ENCODE measurements at places on chromosomes 1 and 21. TPM values are rescaled to one million over a fixed set of nuclear protein-coding genes. Genes with fewer than 3 reads are reported as not detected.

The OPN3 gene
- 8.8 TPM for total RNA-seq

The OPRD1 gene
- not detected for total RNA-seq

The HNRNPCL1 gene
- total RNA-seq = not detected

The RUNX1 gene
- total RNA-seq = 5.7 TPM

The NUCKS1 gene
- 69.2 TPM for total RNA-seq

The TDRD5 gene
- 0.05 TPM for total RNA-seq

The ALPL gene
- 0.29 TPM for total RNA-seq

DNA sequence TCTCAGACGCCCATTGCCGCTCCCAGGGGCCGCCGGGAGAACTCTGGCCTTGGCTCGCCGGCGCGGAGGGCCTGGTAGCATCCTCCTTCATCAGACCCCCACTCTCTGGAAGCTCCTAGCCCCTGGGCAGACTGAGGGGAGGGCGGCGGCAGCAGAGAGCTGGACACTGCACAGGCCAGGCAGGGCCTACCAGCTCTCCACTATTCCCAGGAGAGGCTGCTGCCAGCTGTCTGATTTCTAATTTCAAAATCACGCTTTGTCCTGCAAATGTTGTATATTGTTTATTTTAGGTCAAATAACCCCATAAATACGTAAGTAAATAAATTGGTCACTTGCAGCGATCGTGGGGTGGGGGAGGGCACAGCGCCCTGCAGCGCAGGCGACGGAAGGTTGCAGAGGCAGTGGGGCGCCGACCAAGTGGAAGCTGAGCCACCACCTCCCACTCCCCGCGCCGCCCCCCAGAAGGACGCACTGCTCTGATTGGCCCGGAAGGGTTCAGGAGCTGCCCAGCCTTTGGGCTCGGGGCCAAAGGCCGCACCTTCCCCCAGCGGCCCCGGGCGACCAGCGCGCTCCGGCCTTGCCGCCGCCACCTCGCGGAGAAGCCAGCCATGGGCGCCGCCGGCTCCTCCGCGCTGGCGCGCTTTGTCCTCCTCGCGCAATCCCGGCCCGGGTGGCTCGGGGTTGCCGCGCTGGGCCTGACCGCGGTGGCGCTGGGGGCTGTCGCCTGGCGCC, at the start of gene MTARC1:
Gene MTARC1, plus strand, starts transcription at position 577 of the 732 bp plus-strand sequence. Its CDS starts 32 bp downstream, at position 609.
- no peak for DNase-seq

- peak; percentile 70 for DNase-seq
Measured at GRCh38 chr21:35414507-35415139, 365.5 kb upstream of the RUNX1 start.

- no peak for DNase-seq
Measured at GRCh38 chr1:55781944-55782482, 566.8 kb upstream of the USP24 start.

GRCh38 chr1:171210355-171210754, 25.3 kb downstream of the FMO2 start:
- DNase-seq = peak; percentile 18

DNA sequence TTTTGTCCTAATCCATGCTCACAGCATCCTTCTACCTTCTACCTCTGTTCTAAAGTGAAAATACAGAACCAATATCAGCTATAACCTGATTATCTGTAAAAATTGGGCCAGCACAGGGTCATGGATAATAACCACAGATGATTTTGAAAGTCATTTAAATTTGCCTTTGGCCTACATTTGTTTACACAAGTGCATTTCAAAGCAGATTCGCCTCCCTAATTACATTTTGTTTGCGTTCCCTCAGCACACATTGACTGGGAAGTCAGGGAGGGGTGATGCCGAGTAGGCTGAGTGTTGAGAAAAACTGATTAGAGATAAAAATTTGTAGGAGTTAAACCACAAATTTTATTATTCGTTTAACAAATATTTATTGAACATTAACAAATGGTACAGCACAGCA, 19.2 kb upstream of the RGS8 start:
- no peak for DNase-seq

DNA sequence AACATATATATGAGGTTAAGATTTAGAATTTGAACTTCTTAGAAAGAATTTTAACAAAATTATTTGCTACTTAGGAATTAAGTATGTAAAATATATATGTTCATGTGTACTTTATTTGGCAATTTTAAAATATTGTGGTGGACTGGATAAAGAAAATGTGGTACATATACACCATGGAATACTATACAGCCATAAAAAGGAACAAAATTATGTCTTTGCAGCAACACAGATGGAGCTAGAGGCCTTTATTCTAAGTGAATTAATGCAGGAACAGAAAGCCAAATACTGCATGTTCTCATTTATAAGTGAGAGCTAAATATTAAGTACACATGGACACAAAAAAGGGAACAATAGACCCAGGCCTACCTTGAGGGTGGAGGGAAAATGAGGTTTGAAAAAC, 72.2 kb upstream of the FMN2 start:
- no peak for DNase-seq

DNA sequence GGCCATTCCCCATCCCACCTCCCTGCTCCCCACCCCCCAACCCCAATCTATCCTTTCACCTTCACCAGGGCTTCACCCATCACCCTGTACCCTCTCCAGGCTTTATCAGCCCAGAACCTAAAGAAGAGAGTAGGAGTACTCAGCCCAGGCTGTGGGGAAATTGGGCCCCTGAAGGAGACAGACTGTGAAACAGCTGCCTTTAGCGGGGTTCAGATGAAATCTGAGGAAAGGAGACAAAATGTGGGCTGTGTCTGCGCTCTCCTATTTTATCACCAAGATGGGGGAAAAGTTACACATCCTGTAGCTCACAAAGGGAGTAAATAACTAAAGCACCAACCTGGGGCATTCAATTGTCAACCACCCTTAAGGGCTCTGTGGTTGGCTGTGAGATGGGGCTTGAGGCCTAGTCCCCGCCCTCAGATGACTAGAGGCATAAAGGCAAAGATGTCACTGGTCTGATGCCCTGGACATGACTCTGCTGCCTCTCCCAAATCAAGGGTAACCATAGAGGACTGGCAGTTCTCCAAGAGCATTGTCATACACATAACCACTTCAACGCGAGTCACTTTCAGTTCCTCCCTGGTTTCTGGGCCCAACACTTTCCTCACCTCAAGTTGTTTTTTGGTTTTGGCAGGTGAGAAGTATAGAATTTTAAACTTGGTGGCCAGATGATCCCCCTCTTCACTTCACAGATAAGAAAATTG, 30.0 kb downstream of the SLC27A3 start:
- peak; percentile 38 for DNase-seq

DNA sequence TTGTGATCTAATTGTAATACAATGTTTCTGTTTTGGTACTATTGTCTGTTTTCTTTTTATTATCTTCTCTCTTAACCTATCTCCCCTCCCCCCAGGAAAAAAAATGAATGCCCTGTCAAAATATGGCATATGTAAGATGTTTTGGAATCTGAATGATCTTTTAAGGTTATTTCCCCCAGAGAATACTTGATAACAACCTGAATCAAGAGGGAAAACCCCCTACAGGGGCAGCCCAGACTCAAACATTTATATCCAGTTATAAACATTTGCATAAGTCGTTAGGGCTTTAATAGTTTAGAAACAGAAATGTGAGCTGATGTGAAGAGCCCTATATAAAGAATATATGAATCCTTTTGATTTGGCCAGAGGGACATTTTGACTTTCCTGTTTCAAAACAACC, 169.5 kb downstream of the VAV3 start:
- no peak for DNase-seq

GRCh38 chr1:114341856-114342255, 169.1 kb downstream of the TRIM33 start:
- no peak for DNase-seq

DNA sequence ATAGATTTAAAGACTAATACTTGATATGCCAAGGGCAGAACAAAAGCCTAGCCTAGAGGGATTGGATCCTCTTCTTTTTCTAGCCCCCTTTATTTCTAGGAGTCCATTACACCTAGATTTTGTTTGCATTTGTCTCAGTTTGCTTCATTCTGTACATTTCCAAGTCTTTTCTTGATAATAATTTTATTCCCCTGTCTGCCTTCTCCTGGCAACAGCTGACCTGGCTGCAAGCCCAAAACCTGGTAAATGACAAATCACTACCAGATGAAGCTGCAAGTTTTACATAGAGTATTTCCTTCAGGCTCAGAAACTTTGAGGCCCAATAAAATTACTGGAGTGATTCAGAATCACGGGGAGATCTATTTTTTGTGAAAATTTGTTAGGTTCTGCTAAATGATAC, 36.5 kb upstream of the LHX8 start:
- peak; percentile 16 for DNase-seq

- DNase-seq = no peak
Measured at GRCh38 chr1:24263746-24264145, 55.4 kb upstream of the GRHL3 start.

DNA sequence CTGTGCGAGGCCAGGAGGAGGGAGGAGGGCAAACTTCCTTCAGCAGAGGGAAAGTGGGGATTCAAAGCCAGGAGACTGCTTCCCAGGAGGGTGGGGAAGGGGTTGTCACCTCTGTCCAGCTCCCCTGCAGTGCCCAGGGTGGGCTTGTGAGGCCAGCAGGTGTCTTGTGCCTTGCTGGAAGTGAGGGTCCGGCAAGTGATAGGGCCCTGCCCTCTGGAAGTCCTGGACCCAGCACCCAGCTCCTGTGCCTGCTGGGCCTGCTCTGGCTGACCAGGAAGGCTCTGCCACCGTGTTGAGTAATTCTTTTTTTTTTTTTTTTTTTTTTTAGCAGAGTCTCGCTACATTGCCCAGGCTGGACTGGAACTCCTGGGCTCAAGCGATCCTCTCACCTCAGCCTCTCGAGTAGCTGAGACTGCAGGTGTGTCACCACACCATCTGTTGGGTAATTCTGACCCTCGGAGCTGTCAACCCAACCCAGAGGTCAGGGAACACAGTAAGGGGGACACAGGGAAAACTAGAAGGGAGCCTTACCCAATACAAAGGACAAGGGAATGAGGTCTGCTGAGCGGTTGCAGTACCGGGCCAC, 1.0 kb downstream of the BEST4 start:
- no peak for DNase-seq

DNA sequence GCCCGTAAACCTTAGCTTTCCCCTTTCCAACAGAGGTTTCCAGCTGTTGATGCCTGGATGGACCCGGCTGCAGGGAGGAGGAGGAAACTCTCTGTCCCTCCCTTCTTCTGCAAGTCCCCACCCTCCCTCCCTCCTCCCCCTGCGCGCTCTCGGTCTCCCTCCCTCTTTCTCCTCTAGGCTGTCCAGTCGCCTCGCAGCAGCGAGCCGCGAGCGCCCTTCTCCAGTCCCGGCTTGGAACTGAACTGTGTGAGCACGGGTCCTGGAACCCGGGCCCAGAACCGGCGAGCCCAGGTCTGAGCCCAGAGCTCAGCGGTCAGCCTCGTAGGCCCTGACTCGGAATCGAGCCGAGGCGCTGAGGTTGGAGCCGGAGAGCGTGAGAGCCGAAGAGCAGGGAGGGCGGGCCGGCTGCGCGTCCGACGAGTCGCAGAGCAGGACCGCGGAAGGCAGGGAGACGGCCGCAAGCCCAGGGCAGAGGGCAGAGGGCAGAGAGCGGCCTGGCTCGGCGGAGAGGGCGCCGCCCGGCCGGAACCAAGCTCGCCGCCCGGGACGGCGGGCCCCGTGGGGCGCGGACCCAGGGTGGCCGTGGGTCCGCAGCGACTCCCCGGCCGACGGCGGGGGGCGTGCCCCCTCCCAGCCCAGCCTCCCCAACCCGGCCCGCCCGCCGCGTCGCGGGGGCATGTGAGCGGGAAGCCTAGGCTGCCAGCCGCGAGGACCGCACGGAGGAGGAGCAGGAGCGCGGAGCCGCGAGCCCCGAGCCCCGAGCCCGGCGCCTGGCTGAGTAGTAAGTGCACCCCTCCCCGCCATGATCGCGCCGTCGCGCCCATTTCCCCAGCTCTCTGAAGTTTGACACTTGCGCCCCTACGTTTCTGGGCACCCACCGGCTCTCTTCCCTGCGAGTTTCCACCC, at the start of gene SOX13:
Gene SOX13, plus strand, starts transcription at position 185 of the 906 bp plus-strand sequence. CDS start 39,801 bp downstream, outside the sequence.
- peak; percentile 89 for DNase-seq

DNA sequence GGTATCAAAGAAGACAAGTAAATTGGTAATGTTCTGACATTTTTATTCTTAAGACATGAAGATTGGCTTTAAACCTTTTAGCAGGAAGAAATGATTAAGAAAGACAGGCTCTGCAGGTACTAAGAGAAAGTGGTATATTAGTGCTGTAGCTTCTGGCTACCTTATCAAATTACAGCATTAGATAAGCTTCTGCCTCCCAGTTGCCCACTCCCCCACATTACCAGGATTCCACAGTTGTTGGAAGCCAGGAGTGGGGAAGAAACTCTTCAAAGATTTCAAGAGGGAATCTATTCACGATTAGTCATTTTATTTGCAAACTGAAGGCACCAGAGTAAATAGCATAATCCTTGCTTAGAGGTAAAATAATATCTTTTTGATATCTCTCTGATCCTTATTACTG, 274.9 kb downstream of the LMO4 start:
- DNase-seq = no peak

- no peak for DNase-seq
Measured at GRCh38 chr21:44423941-44424607, 31.2 kb upstream of the LRRC3 start.

DNA sequence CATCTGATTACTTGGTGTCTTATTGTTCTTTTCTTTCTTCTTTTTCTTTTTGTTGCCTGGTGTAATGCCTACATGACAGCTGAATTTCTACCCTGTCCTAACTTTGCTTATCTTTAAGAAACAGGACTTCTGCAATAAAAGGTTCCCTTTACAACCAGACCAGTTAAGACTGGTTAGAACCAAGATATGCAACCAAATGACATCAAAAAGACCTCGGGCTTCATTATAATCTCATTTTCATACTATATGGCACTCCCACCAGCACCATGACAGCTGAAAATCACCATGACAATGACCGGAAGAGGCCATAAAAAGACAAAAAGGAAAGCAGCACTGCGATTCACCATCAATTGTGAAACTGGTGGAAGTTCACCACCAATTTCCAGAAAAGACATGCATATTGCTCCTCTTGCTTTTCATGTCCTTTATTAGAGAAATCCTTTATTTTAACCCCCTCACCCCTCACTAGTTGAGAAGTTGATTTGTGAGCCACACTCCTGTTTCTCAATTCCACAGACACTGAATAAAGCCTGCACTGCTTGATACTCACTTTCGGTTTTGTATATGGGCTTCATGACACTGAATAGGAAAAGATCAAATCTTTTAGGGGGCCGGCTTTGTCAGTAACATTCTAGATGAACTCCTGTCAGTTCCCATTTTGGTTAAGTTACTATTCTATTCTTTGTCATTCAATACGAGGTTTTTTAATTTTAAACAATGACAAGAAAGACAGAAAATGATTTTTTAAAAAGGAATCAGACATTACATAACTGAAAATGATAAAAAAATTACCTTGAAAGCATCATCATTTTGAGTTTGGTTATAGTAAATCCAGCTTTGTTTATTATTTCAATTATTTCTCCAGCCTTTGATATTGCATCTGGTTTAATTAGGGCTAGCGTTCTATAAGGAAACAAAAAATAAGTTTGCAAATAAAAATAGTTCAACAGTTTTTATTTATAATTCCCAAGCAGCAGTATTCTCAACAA, 58.1 kb downstream of the NME7 start:
- DNase-seq = no peak

GRCh38 chr1:56135864-56136147, 443.6 kb downstream of the PLPP3 start:
- DNase-seq = no peak

DNA sequence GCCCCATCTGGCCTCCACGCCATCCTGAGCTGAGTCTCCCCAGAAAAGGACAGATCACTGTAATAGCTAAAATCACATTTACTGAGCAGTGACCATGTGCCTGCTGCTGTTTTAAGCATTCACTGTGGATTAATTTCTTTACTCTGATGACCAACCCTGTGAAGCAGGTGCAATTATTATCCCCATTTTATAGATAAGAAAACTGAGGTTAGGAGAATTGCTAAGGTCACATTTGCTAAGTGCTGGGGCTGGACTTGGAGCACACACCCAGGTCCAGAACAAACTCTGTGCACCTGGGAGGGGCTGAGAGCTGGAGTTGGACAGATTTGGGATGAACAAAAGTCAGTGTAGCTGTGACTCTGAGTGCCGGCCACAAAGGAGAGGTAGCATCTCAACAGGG, 58.0 kb downstream of the SDC3 start:
- DNase-seq = no peak
